ENCODE measurements at places on chromosomes 3 and 15.
A peak's percentile ranks its signal among the peaks of the same experiment; 100 is the strongest.

DNA sequence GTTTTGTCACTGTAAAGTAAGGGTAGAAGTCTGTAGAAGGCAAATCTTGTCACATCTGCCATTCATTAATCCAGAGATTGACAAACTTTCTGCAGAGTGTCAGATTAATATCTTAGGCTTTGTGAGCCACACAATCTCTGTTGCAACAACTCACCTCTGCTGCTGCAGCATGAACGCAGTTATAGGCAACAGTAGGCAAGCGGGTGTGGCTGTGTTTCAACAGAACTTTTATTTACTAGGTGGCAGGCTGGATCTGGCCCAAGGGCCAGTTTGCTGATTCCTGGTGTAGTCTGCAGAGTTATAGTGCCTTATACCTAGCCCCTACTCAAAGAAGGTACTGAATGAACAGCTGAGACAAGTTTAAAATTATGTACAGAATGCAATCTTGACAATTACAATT, 396.7 kb downstream of the FOXP1 start:
- no peak for DNase-seq

DNA sequence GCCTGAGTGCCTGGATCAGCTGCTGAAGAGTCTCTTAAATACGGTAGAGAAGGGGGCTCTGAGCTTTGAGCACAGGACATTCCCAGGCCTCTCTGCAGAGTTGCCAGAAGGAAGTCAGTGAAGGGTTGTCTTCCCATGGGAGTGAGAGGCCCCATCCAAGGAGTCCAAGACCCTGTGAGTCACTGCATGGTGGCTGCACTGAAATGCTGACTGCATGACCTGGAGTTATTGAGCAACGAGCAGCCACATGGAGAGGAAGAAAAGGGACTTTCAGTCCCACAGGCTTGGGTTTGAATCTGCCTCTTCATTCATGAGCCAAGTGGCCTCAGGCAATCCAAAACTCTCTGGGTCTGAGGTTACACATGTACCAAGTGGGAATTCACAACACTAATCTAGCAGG, 69.6 kb upstream of the RASGRF1 start:
- DNase-seq, result no peak

- no peak for DNase-seq
Observed at GRCh38 chr15:74200871-74201419, 1.6 kb downstream of the STRA6 start.

- DNase-seq, result no peak
Observed at GRCh38 chr3:38957296-38957695, 94.4 kb downstream of the SCN11A start.

DNA sequence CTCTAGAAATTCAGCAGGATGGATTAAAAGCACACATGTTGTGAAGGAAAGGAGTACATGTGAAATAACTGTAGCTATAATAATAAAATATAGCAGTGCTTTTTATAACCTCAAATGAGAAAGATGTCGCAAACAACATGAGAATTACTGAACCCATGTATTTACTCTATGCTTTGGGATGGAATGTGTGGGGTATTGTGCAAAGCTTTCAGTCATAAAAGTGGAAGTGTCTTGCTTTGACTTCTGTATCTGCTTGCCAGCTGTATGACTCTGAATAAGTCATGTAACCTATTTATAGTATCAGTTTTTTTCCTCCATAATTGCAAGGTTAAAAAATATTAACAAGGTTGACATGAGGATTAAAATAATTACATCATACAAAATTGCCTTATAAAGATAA, 519.3 kb upstream of the CADM2 start:
- no peak for DNase-seq

GRCh38 chr3:127787071-127787490, 35.2 kb downstream of the MGLL start:
- no peak for DNase-seq

DNA sequence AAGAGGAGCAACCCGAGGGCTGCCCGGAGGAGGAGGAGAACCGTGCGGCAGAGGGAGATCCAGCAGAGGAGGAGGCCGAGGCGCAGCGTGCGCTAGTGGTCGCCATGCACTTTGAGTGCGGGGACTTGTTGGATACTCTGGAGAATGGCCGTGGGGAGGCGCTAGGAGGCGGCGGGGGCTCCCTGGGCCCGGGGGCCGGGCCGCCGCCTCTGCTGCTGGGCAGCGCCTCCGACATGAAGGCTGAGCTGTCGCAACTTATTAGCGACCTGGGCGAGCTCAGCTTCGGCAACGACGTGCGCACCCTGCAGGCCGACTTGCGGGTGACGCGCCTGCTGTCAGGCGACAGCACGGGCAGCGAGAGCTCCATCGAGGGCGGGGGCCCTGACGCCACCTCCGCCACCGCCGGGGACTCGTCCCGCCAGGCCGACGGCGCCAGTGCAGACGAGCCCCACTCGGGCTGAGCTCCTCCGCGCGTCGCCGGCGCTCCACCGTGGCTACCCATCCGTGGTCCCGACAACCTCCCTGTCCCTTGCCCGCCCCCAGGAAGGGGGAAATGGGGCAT, 2.0 kb downstream of the FAM43A start:
- DNase-seq, result peak; percentile 70

- no peak for DNase-seq
Observed at GRCh38 chr3:116445990-116446389, 703 bp upstream of the LSAMP start.

GRCh38 chr15:39593656-39594445, 13.0 kb downstream of the THBS1 start:
- no peak for DNase-seq

DNA sequence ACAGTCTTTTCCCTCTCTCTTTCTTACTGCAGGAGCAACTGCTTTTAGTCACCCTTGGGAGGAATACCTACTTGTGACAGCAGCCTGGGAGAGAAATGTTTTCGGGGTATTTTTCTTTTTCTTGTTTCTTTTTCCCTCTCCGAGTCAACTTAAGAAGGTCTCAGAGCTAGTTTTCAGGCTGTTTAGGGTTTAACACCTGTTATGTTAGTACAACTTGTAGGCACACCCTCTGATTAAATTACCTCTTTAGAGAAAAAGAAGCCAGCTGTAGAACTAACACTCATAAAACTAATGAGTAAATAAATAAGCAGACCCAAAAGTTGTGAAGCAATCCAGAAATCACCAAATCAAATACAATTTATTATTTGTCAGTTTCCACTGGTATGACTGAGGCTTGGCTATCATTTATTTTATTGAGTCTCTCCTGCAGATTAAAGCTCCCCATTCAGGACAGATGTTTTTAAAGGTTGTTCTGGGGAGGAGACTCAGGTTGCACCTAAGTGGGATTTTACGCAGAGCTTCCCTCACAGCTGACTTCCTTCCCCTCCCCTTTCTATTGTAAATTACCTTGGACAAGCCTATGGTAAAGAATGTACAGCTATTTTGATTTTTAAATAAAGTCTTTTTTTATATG, 112.5 kb downstream of the FOXB1 start:
- no peak for DNase-seq

GRCh38 chr3:195133462-195133861, 137.5 kb downstream of the XXYLT1 start:
- peak; percentile 66 for DNase-seq

- DNase-seq, result no peak
Observed at GRCh38 chr3:71949442-71949841, 164.5 kb upstream of the PROK2 start.

GRCh38 chr15:45105586-45105985, 8.4 kb downstream of the DUOX2 start:
- no peak for DNase-seq

DNA sequence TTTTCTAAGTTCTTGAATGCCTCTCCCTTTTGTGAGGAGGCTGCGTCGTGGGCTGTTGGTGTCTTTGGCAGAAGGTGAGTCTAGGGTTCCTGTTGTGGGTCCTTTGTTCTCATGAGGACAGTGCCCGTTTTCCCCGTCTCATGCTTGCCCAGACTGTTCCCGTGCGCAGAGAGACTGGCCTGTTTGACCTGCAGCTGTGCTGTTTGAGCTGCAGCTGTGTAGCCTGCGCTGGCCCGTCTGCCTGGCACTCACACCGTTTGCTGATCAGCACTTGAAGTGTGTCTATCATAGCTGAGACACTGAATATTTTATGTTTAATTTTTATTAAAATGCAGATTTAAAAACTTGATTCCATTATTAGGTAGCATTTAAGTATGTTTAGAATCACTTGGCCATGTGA, 9.9 kb downstream of the GOLGA6L2 start:
- DNase-seq, result no peak

DNA sequence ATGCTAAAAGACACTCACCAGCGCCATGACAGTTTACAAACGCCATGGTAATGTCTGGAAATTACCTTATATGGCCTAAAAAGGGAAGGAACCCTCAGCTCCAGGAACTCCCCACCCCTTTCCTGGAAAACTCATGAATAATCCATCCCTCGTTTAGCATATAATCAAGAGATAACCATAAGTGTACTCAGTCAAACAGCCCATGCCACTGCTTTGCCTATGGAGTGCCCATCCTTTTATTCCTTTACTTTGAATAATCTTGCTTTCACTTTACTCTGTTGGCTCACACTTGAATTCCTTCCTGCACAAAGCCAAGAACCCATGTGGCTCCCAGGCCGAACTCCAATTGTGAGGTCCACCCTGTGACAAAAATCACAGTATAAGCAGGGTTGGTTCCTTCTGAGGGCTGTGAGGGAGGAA, 19.1 kb upstream of the FSTL1 start:
- no peak for DNase-seq

DNA sequence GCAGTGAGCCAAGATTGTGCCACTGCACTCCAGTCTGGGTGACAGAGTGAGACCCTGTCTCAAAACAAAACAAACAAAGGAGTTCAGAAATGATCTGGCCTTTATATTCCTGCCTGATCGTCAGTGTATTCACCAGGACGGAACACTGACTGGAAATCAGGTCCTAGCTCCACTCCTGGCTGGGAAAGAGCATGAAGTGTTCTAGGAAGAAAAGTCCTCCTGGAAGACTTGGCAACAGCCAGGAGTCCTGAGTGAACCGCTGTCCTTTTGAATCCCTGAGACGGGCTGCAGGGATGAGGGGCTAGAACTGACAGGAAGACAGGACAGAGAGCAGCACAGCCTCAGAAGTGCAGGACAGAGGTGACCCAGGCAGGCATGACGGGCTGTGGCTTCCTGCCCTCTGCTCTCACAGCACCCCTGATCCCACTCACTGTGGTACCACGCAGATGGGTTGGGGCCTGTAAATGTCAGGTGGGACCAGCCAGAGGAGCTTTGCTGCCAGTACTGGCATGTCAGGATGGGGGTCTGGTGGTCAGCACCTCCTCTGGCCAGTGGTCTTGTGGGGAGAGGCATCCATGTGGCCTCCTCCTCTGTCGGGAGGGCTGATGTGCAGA, 23.5 kb downstream of the FAN1 start:
- no peak for DNase-seq

GRCh38 chr3:52620580-52620979, 65.1 kb downstream of the PBRM1 start:
- DNase-seq, result no peak

GRCh38 chr3:98560911-98561310, 29.1 kb downstream of the GPR15 start:
- no peak for DNase-seq

- DNase-seq, result no peak
Observed at GRCh38 chr15:66833803-66834202, 131.8 kb downstream of the SMAD6 start.

DNA sequence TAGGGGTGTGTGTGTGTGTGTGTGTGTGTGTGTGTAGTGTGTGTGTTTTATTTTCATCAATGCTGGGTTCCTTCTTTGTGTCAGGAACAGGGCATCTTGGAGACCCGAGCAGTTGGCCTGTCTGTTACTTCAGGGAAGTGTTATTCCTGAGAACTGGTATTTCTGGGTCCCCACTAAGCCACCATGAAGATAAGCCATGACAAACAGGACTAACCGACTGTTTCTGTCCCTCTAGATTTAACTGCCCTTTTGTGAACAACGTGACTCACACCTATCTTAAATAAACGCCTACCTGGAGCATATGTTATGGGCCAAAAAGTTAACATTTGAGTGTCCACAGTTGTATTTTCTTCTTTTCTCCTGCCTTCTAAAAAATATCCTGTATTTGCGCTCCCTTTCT, 19.5 kb downstream of the SIDT1 start:
- DNase-seq, result no peak

DNA sequence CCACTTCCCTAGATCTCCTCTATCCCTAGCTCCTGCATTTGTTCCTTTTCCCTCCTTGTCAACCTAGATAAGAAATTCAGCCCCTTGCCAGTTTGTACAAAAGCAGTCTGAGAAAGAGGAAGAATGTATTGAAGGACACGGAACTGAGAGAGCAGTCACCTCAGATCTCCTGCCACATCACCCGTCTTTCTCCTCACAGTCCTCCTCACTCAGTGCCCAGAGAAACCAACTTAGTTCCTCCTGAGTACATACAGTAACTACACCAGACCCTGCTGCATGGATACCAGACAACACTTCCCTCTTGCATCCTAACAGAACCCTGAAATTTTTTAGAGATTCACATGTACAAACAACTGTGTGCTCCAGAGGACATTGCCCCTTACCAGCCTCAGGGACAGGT, 563.6 kb upstream of the ADAMTS9 start:
- no peak for DNase-seq
